ENCODE measurements at places on chromosomes 16 and 17. TPM values are rescaled to one million over a fixed set of nuclear protein-coding genes. Genes with fewer than 3 reads are reported as not detected.

GRCh38 chr17:32722733-32723132 lies 154.2 kb downstream of the MYO1D start:
- no peaks in the 10 kb centered on the region for H3K36me3 ChIP-seq
- no peak overlapping the region for H3K27ac ChIP-seq
- H3K4me3 ChIP-seq = no peak overlapping the region
- no peaks in the 10 kb centered on the region for H3K27me3 ChIP-seq
- H3K4me1 ChIP-seq = no peaks in the 10 kb centered on the region
- DNase-seq = no peak

DNA sequence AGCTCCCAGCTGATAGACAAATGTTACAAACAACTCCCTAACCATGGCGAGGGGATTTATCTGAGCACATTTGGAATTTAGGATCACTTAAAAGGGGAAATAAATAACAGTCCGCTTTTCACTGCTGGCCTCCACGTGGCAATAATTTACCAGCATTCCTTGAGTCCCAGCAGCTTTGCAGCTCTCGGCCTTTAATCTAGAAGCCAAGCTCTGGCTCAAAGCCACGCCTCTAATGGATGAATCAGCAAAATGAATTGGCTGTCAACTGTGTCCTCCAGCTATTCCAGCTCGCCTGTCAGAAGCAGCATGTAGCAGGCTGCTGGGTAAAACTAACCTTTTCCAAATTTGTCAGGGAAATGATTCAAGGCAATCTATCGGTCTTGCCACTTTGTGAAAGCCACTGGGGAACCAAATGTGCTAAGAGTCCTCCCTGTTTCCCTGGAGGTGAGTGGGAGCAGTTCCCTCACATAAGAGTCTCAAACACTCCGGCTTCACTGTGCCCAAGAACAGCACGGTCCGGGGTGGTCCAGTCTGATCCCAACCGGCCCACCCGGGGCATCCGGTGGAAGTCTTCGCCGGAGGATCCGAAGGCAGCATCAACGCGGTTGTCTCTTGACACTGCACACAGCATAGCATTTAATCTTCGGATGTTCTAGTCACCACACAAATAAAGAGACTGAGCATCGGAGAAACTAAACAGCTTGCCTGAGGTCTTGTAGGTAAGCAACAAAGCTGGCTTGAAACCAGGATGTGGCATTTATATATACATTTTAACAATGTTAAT lies 143.3 kb downstream of the PARN start:
- peak; percentile 88 for DNase-seq
- H3K4me1 ChIP-seq = peaks cover 19% of the 10 kb centered on the region
- peak overlapping the region; percentile 9 for H3K27ac ChIP-seq
- H3K4me3 ChIP-seq = peak overlapping the region; percentile 26
- H3K27me3 ChIP-seq = no peaks in the 10 kb centered on the region

GRCh38 chr17:3985846-3986245 lies 21.6 kb upstream of the ATP2A3 start:
- H3K27ac ChIP-seq = no peak overlapping the region
- H3K4me3 ChIP-seq = no peak overlapping the region
- no peaks in the 10 kb centered on the region for H3K36me3 ChIP-seq
- H3K4me1 ChIP-seq = peaks cover 6% of the 10 kb centered on the region
- DNase-seq = peak; percentile 51
- no peaks in the 10 kb centered on the region for H3K27me3 ChIP-seq

DNA sequence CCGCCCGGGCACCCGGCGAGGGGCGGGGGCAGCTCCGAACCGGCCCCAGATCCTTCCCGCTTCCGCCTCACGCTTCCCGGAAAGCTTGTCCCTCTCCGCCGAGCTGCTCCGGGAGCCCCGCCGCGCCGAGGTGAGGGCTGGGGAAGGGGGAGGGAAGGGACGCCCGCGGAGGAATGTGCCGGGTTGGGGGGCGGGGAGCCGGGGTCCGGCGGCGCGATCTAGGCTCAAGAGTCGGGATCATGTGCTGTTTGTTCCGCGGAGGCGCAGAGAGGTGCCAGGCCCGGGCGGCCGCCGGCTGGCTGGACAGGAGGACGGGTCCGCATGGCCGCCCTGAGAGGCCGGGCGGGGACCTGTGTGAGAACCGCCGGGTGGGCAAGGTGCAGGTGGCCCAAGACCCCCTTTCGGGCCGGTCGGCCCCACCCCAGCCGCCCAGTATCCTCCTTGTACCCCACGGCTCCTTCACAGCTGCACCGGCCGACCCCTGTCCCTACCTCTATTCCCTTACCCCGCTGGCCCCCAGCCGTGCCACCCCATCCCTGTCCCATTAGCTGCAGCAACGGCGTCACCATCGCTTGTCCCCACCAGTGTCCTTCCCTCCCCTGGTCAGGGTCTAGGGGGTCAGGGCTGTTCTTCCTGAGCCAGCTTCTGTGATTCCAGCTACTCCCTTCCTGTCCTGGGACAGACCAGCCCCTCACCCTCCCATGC lies 429 bp downstream of the KIF1C start:
- H3K27ac ChIP-seq = peak overlapping the region; percentile 33
- peaks cover 11% of the 10 kb centered on the region for H3K4me1 ChIP-seq
- H3K4me3 ChIP-seq = peak overlapping the region; percentile 97
- H3K27me3 ChIP-seq = no peaks in the 10 kb centered on the region
- DNase-seq = peak; percentile 79
- H3K36me3 ChIP-seq = peaks cover 14% of the 10 kb centered on the region

DNA sequence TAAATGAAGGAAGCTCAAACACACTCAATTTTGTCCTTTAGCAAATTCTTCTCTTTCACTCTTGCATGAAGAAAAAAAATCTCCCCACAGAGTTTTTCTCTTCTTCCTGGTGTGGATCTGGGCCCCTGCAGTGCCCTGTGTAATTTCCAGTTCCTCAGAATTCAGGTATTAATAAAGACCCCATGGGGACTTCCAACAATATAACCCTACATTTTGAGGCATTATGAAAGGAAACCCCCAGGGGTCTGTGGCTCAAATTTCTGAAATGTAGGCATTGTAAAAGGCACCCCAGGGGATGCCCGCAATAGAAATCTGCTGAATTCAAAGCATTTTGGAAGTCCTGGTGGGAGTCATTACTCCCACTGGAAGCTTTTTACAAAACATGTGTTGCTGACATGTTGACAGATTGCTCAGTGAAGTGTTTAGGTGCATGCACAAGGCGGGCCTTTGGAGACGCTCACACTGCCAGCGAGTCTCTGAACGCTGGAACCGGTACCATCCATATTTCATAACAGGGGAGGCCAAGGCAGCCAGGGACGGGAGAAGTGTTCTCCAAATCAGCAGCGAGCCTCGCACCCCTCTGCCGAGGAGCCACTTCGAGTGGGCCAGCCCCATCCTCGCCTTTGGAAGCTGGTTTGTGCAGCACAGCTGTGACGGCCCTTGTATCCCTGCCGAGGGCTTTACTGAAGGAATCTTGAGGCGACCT lies 154.0 kb downstream of the ZNF423 start:
- no peaks in the 10 kb centered on the region for H3K27me3 ChIP-seq
- DNase-seq = no peak
- no peak overlapping the region for H3K27ac ChIP-seq
- H3K4me1 ChIP-seq = no peaks in the 10 kb centered on the region

DNA sequence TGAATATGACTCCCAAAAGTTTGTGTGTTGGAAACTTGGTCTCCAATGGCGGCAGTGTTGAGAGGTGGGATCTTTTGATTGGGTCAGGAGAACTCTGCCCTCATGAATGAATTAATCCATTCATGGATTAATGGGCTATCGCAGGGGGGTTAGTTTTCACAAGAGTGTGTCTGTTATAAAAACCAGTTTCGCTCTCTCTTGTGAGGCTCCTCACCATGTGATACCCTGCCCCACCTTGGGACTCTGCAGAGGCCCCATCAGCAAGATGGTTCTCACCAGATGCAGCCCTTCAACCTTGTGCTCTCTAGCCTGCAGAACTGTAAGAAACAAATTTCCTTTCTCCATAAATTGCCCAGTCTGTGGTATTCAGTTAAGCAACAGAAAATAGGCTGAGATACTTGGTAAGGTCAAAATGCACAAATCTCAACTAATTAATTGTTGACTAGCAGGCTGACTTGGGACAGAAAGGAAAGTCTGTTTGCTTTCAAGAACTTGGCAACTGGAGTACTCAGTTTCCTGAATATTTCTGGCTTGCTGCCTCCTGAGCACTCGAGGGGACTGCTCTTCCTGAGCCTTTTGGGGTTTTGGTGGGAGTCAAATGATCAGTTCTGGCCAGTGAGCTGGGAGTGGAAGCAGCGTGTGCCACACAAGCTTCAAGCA lies 13.8 kb upstream of the CCL17 start:
- H3K27me3 ChIP-seq = no peaks in the 10 kb centered on the region
- no peaks in the 10 kb centered on the region for H3K36me3 ChIP-seq
- peak overlapping the region; percentile 19 for H3K27ac ChIP-seq
- no peak overlapping the region for H3K4me3 ChIP-seq

DNA sequence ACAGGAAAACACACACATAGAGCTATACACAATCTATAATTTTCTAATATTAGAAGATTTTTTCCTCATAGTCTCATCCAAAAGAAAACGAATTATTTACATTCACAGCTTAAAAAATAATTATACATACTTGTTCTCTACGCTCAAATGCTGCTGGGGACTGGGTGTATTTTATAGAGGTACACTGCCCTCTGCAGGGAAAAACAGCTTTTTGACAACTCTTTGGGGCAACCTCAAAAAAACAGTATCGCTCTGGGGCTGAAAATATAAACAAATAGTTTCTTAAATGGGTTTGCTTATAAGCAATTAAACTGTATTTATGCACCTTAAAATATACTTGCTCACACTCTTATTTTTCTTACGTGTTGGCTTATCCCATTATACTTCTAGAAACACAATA lies 261.8 kb upstream of the PSMD7 start:
- no peaks in the 10 kb centered on the region for H3K36me3 ChIP-seq
- no peaks in the 10 kb centered on the region for H3K4me1 ChIP-seq

The PDE6G gene
- polyA plus RNA-seq = 0.49 TPM

The COQ9 gene
- 51.1 TPM for polyA plus RNA-seq

The CX3CL1 gene
- polyA plus RNA-seq = 8.7 TPM

The RHBDF1 gene
- polyA plus RNA-seq = 56.3 TPM

The KRT31 gene
- polyA plus RNA-seq = not detected

The ABCA10 gene
- 18.5 TPM for polyA plus RNA-seq

The CACNG5 gene
- polyA plus RNA-seq = 0.77 TPM

Measured in pancreas (tissue), 10 donors.